ENCODE measurements at places on chromosomes 12 and 14.

DNA sequence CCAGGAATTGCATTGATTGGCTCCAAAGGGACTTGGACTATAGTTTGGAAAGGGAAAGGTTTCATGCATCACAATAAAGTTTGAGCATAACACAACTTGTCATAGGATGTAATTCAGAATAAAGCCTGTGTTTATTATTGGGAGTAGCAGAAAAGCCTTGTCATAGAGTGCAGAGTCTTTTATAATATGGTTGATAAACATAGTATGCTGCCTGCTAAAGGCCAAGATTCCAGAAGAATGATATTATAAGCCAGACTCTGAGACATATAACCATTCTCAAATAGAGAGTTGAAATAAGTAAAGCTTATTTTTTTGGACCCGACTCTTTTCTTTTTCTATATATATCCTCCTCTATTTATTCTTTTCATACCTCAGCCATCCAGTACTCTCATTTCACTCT lies 207.3 kb downstream of the LRIG3 start:
- DNase-seq = no peak

DNA sequence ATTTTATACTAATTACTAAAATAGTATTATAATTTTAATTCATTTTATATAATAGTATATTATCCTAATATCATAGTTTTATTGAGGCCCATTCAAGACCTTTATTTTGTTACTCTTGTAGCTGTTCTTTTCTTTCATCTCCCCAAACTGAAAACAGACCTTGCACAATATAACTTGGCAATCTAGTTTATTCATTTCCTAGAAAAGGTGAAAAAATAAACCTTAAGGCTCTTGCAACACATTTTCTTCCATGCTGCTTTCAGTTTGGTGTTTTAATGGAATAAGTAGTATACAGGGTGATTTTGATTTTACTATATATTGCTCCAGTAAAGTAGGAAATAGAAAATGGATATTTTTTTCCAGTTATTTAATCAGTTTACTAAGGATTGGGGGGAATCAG lies 174.0 kb downstream of the SLC2A13 start:
- DNase-seq = no peak

DNA sequence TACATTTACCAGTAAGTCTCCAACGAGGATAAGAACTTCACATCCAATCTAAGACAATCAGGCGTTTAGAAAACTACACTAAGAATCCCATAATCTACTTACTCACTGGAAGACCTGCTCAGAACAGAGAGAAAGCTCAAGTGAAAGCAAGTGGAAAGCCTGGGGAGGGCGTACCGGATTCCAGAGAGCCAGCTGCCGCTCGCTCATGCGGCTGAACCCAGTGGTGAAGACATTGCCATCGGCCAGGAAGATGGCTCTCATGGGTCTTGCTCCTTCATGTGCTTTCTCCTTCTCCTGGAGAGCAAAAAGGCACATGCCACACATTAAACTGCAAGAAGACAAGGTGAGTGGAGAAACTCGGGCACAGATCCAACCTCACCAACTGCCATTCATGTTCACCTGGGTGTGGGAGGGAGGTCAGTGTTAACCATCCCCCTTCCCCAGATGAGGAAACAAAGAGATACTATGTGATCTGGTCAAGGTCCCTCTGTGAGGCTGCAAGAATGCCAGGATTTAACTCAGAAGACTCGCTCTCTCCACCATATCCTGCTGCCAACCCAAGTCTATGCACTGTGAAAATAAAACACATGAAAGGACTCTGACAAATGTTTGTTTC lies 23.5 kb upstream of the SELPLG start:
- no peak for DNase-seq

- no peak for DNase-seq
Observed at GRCh38 chr14:83419420-83419819, 1885.8 kb upstream of the SEL1L start.

- DNase-seq = no peak
Observed at GRCh38 chr14:70382536-70382935, 23.1 kb upstream of the COX16 start.

GRCh38 chr12:9118158-9118557 lies 2.4 kb upstream of the A2M start:
- no peak for DNase-seq

- no peak for DNase-seq
Observed at GRCh38 chr14:39488600-39488999, 56.4 kb upstream of the FBXO33 start.

GRCh38 chr12:114767084-114767760 lies 83.2 kb upstream of the TBX3 start:
- DNase-seq = no peak

GRCh38 chr14:52885230-52885629 lies 65.6 kb downstream of the FERMT2 start:
- no peak for DNase-seq

DNA sequence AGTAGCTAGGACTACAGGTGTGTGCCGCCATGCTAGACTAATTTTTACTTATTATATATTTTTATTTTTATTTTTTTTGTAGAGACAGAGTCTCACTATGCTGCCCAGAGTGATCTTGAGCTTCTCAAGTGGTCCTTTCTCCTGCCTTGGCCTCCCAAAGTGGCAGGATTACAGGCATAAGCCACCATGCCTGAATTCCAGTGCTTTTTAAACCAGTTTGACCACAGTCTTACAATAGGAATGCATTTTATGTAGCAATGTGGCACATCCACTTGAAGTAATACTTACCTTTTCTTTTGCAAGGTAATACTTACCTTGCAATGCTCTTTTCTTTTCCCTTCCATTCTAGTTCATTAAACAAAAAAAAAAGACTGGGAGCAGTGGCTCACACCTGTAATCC lies 38.0 kb upstream of the CPM start:
- DNase-seq = no peak

DNA sequence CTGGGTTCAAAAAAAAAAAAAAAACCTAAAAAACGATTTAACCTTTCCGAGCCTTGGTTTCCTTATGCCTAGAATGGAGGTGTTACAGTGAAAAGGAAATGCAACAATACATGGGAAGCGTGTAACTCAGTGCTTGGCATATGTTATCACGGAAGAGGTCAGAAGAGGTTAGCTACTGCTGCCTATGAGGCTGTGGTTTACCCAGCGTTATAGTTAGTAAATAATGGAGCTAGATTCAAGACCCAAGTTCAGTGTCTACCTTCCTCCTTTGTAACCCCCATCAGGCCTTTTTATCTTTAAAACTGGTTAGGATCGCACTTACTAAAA lies 839 bp downstream of the IFT43 start:
- no peak for DNase-seq

DNA sequence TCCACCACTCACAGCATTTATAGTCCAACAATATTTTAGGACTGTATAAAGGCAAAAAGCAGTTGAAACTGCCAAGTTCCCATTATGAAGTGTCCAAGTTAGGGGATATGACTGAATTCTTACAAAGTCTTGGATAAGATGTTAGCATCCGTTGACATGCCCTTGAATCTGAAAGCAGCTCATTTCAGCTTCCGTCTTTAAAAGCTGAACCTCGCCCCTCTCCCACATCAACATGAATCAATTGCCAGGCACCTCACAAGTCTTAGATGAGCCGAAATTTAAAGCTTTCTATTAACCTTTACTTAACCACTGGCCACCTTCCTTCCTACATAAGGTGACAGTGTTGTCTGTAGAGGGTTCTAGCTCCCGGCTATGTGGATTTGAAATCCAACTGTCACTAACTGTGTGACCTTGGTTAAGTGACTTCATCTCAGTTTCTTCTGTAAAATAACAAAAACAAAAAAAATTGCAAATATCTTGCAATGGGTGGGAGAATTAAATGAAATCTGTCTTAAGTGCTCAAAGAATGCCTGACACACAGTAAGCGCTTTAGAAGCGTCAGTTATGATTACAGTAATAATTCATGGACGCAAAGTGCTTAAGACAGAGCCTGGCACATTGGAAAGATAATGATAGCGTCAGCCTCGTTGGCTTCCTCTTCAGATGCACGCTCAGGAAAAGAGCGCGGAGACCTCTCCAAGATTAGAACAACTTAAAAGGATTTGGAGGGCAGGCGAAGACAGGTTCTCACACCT lies 1.2 kb downstream of the PPP1CC start:
- DNase-seq = no peak

DNA sequence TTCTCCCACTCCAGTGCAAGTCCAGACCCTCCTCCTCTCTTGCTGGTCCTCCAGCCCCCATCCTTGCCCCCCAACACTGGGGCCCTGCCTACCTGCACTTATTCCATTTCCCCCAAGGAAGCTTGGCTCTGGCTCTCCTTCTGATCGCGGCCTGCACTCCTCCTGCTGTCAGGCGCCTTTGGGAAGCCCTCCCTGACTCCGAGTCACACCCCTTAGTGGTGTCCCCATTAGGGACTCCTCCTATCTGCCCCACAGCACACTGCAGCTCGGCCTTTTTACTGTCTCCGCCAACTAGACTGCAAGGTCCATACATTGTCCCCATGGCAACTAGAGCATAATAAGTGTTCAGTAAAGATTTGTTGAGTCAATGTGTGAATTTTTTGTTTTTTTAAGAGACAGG lies 32.9 kb downstream of the FIGNL2 start:
- no peak for DNase-seq

GRCh38 chr12:86721713-86722397 lies 465.7 kb upstream of the MGAT4C start:
- DNase-seq = no peak

All from NCI-H2081 treated with DMSO at 0.1 percent for 48 hours (cell line).